ENCODE measurements at places on chromosomes 5 and 9. TPM values are rescaled to one million over a fixed set of nuclear protein-coding genes. Genes with fewer than 3 reads are reported as not detected.
A peak's percentile ranks its signal among the peaks of the same experiment; 100 is the strongest.

- no peaks in the 10 kb centered on the region for H3K27me3 ChIP-seq
- no peak overlapping the region for H3K4me3 ChIP-seq
- no peaks in the 10 kb centered on the region for H3K4me1 ChIP-seq
- no peaks in the 10 kb centered on the region for H3K36me3 ChIP-seq
Observed at GRCh38 chr5:90173299-90174030, 236.1 kb downstream of the CETN3 start.

GRCh38 chr5:168946363-168946762 lies 354.6 kb downstream of the SLIT3 start:
- no peak overlapping the region for H3K4me3 ChIP-seq
- H3K4me1 ChIP-seq = no peaks in the 10 kb centered on the region
- DNase-seq = no peak

DNA sequence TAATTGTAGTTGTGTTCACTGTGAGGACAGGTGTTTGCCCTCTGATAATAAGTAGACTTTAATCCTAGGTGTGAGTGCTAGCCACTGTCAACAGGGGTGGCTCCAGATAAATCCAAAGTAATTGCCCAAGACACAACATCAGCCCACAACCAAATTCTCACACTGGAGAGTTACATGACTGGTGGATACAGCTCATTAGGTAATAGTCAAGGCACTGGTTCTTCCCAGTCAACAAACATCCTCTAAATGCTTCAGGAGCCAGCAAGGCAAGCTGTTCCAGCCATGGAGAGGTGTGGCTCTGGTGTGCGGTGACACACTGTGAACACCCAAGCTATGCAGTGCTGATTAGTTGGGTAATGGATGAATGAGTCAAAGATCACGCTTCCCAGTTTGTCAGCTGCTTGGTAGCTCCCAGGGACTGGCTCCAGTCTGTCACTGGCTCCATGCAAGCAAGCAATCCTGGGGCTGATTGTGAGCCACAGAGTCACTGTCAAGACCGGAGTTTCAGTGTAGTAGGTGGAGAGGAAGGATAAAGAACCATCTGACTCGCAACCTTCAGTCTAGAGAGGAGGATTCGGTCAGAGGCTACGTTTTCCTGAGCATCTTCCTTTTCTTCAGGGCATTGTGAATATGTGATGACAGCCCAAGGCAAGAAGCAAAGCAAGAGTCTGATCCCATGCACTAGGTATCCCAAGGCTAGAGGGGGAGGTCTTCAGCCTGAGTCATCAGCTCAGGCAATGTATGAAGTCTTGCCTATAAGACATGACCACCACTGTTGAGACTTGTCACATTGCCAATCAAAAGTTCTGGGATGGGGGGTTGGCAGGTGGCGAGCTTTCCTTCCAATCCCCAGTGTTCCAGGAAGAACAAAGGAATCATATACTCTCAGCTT lies 63.1 kb downstream of the UGCG start:
- H3K4me3 ChIP-seq = no peak overlapping the region
- peaks cover 11% of the 10 kb centered on the region for H3K36me3 ChIP-seq
- H3K27me3 ChIP-seq = peaks cover 14% of the 10 kb centered on the region
- H3K4me1 ChIP-seq = peaks cover 17% of the 10 kb centered on the region
- DNase-seq = no peak

The FOXI1 gene
- not detected for total RNA-seq

GRCh38 chr5:73378070-73378469 lies 70.5 kb downstream of the FOXD1 start:
- no peak overlapping the region for H3K27ac ChIP-seq
- DNase-seq = no peak
- H3K4me3 ChIP-seq = no peak overlapping the region
- no peaks in the 10 kb centered on the region for H3K36me3 ChIP-seq
- peaks cover 2% of the 10 kb centered on the region for H3K4me1 ChIP-seq

The PCA3 gene
- not detected for total RNA-seq

DNA sequence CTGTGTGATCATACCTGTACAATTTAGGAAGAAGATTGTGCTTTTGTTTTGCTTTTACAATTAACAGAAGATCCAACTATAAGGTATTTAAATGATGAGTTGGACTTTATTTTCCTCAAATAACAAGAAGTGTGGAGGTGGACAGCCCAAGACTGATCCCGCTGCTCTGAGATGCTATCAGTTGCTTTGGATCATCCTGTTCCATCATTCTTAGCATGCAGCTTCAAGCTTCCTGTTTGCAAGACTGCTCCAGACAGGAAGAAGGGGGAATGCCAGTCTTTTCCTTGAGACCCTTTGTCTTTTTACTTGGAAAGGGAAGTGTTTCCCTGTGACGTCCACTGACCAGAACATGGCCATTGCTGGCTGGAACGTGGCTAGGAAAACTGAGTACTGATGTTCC lies 250.8 kb downstream of the ZSWIM6 start:
- H3K27me3 ChIP-seq = no peaks in the 10 kb centered on the region
- H3K36me3 ChIP-seq = no peaks in the 10 kb centered on the region
- H3K27ac ChIP-seq = no peak overlapping the region

GRCh38 chr5:137791387-137791786 lies 37.2 kb upstream of the HNRNPA0 start:
- H3K4me1 ChIP-seq = no peaks in the 10 kb centered on the region
- H3K4me3 ChIP-seq = no peak overlapping the region
- no peak for DNase-seq
- H3K27ac ChIP-seq = no peak overlapping the region

The ADGRD2 gene
- not detected for total RNA-seq

DNA sequence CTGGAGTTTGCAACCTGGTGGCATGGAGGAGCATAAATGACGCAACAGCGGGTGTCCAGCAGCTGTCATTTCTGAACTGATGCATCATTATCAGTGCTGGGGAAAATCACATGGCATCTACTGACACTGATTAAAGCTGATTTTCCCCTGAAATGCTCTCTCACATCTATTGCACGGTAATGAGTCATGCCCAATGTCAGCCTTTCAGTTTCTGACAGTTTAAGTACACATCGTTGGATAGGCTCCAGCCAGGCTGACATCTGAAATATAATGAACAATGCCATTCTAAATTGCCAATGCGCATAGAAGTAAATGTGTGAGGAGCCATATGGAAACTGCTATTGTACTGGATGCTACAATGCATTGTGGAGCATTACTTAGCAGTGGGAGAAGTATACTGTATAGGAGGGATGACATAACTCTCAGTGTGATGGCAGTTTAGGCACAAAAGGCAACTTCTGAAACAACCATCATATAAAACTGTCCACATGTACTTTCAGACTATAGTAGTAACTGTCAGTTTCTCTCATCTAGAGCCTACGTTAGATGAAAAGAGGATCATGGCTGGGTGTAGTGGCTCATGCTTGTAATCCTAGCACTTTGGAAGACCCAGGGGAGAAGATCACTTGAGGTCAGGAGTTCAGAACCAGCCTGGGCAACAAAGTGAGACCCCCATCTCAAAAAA lies 389.3 kb upstream of the DMAC1 start:
- H3K27me3 ChIP-seq = peaks cover 1% of the 10 kb centered on the region
- H3K4me1 ChIP-seq = no peaks in the 10 kb centered on the region
- no peak overlapping the region for H3K4me3 ChIP-seq
- H3K27ac ChIP-seq = no peak overlapping the region
- no peaks in the 10 kb centered on the region for H3K36me3 ChIP-seq

The SPINK5 gene
- total RNA-seq = not detected

The IL13 gene
- total RNA-seq = 0.37 TPM

DNA sequence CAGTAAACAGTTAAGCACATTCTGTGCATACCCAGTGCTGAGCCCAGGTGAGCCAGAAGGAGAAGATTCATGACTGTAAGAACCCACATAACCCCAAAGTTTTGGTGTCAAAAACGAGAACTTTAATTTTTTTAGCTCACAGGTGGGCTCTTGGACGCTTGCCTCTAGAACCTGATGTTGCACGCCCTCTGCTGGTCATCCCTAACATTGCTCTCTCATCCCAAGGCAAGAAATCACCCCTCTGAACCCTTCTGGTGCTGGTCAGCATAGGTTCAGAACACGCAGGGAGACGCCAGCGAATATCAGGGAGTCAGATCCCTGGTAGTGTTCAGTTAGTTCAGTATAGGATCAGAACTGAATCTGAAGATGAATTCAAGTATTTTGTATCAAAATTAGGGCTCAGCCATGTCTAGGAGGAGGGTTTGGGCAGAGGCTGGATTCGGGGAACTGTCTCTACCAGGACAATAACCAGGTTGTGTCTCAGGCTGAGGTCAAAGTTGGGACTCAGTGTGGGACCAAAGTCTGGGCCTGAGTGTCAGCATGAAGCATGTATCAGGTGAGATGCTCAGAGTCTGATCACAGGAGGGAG lies 4.1 kb upstream of the DNAJB5 start:
- H3K4me1 ChIP-seq = peaks cover 53% of the 10 kb centered on the region
- DNase-seq = peak; percentile 58
- H3K27ac ChIP-seq = peak overlapping the region; percentile 58
- H3K4me3 ChIP-seq = no peak overlapping the region
- no peaks in the 10 kb centered on the region for H3K36me3 ChIP-seq

DNA sequence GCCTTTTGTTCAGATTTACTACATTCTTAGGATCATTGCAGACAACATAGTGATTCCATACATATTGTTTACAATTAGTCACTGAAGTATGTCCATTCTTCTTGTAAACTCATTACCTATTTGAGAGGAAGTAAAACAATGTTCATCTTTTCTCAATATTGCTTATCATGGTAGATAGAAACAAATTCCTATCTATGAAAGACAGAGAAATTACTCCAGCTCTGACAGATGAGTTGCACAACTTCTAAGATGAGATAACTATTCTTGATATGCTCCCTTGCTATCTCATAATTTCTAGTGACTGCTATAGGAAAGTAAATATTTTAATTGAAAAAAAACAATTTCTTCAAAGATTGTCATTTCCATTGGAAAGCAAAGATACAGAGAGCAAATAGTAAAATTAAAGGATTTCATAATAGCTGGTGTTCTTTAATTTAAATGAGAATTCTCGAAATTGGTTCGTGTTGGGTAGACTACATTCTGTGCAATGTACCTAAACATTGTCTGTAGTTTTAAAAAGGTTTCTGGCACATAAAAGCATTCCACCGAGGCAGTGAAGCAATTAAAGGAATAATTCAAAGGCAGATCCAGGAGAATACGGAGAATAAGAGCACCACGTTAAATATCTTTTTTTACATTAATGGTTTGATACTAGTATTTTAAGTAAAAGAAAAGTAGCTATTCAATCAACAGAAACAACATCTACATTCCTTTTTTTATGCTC lies 1029.1 kb upstream of the ACO1 start:
- no peak for DNase-seq
- H3K4me1 ChIP-seq = no peaks in the 10 kb centered on the region
- H3K4me3 ChIP-seq = no peak overlapping the region
- H3K27ac ChIP-seq = no peak overlapping the region
- no peaks in the 10 kb centered on the region for H3K36me3 ChIP-seq

The CCDC192 gene
- total RNA-seq = not detected

The CAMK2A gene
- total RNA-seq = not detected

- no peak overlapping the region for H3K4me3 ChIP-seq
- H3K36me3 ChIP-seq = peaks cover 8% of the 10 kb centered on the region
- H3K27ac ChIP-seq = no peak overlapping the region
- H3K4me1 ChIP-seq = no peaks in the 10 kb centered on the region
Observed at GRCh38 chr5:72355706-72356299, 35.6 kb downstream of the PTCD2 start.

GRCh38 chr5:54171645-54172384 lies 138.6 kb downstream of the ARL15 start:
- H3K27ac ChIP-seq = no peak overlapping the region
- DNase-seq = no peak
- H3K27me3 ChIP-seq = no peaks in the 10 kb centered on the region
- H3K4me1 ChIP-seq = peaks cover 5% of the 10 kb centered on the region

The FCN2 gene
- not detected for total RNA-seq

DNA sequence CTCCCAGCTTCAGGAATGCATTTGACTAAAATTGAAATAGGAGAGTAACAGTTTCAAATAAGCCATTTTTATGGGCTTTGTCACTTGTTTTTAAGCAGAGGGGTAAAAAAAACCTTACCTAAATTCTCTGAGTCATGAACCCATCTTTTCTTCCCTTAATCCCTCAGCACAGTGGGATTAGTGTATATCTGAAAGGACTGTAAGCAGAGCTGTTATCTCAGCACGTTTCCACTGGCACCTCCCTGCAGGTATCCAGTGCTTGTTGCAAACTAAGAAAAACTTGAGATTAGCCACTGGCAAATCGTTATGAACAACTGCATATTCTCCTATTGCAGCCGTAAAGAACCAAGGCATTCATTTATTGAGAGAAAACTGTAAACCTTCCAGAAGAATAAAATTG lies 872.7 kb downstream of the EFNA5 start:
- no peak overlapping the region for H3K27ac ChIP-seq
- H3K4me1 ChIP-seq = no peaks in the 10 kb centered on the region
- DNase-seq = no peak

- H3K27ac ChIP-seq = no peak overlapping the region
- H3K4me1 ChIP-seq = peaks cover 5% of the 10 kb centered on the region
- DNase-seq = peak; percentile 7
- no peak overlapping the region for H3K4me3 ChIP-seq
Observed at GRCh38 chr9:114434878-114435311, 47.1 kb upstream of the AKNA start.

DNA sequence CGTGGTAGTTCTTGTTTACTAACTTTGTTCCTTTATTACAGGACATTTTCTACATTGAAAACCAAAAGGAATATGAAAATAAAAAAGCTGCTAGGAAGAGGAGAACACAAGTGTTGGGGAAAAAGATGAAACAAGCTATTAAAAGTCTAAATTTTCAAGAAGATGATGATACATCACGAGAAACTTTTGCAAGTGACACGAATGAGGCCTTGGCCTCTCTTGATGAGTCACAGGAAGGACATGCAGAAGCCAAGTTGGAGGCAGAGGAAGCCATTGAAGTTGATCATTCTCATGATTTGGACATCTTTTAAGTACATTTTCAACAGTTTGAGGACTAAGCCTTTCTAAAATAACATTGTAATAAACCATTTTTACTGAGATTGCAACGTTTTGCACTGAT lies 23.8 kb downstream of the PHAX start:
- no peaks in the 10 kb centered on the region for H3K27me3 ChIP-seq
- no peak overlapping the region for H3K27ac ChIP-seq
- DNase-seq = no peak
- peaks cover 6% of the 10 kb centered on the region for H3K4me1 ChIP-seq

- peaks cover 3% of the 10 kb centered on the region for H3K4me1 ChIP-seq
- H3K27me3 ChIP-seq = peaks cover 34% of the 10 kb centered on the region
- H3K27ac ChIP-seq = no peak within 1 kb of the TSS
- DNase-seq = no peak
- H3K36me3 ChIP-seq = no peaks in the 10 kb centered on the region
Observed at GRCh38 chr5:135895474-135896006, at the start of gene IL9. TSS of gene IL9 (minus strand) at chr5:135895841. CDS start at chr5:135895816, 25 bp downstream.

DNA sequence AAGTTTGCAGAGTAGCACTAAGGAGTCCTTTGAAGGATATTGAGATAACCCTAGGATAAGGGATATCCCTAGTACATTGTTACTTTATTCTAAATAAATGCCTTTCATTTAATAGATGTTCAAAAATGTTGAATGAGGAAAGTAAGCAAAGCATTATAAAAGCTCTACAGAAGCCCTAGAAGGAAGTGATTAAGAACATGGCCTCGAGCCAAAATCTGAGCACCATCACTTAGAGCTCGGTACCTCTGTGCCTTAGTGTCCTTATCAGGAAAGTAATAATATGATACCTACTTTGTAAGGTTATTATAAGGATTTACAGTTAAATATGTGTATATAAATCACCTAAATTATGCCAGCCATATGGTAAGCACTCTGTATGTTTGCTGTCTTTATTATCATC lies 242.6 kb downstream of the KIAA0825 start:
- no peak for DNase-seq
- no peaks in the 10 kb centered on the region for H3K4me1 ChIP-seq
- no peaks in the 10 kb centered on the region for H3K27me3 ChIP-seq
- no peak overlapping the region for H3K27ac ChIP-seq

The NDUFAF2 gene
- total RNA-seq = 16.2 TPM

The PDZD2 gene
- 0.14 TPM for total RNA-seq

- no peaks in the 10 kb centered on the region for H3K27me3 ChIP-seq
- H3K27ac ChIP-seq = no peak overlapping the region
- peaks cover 5% of the 10 kb centered on the region for H3K4me1 ChIP-seq
- DNase-seq = no peak
Observed at GRCh38 chr9:95953986-95954385, 78.5 kb downstream of the ERCC6L2 start.
